ENCODE measurements at places on chromosomes 12 and 14.

DNA sequence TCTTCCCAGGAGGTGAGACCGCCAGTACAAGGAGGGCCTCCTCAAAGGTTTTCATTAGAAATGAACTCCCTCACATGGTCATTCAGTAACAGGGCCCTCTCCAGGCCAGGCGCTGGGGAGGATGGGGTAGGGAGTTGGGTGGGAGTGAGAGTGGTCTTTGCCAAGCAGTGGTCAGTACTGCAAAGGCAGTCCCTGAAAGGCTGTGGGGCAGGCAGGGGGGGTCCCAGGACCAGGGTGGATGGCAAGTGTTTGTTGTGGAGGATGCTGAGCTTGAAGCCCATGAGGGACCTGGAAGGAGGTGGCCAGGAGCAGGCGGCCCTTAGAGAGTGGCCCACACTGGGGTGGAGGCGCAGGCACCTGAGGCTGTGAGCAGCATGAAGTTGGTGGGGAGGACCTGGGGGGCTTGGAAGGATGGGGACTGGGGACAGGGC, 26.1 kb downstream of the CEP170B start:
- no peak for DNase-seq

GRCh38 chr14:73935666-73936065, 14.2 kb downstream of the FAM161B start:
- DNase-seq = no peak

- DNase-seq = no peak
Measured at GRCh38 chr12:60863421-60863820, 1267.6 kb downstream of the SLC16A7 start.

DNA sequence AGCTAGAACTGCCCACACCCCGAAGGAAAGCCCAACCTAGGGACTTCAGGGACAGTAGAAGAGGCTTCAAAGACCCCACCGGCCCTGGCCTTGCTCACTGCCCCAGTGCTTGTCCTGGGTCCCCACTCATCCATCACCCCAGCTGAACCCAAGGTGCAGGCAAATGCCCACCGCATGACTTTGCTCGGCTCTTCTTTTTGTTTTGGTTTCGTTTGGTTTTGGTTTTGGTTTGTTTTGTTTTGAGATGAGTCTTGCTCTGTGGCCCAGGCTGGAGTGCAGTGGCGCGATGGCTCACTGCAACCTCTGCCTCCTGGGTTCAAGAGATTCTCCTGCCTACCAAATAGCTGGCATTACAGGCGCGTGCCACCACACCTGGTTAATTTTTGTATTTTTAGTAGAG, 9.0 kb downstream of the CCDC85C start:
- DNase-seq = peak; percentile 65

DNA sequence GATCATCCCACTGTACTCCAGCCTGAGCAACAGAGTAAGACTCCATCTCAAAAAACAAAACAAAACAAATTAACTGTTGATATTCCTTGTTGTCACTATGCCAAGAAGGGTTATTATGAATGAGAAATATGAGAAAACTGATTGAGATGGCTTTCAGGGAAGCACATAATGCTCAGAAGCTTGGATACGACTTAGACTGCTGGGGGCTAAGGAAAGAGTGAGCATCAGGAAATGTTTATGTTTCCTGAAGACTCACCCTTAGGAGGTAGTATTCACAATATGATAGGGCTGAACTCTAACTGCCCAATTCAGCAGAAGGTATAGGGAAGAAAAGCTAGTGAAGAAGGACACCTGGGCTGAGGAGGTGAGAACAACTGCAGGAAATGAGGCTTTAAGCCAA, 6.3 kb downstream of the STYK1 start:
- no peak for DNase-seq

DNA sequence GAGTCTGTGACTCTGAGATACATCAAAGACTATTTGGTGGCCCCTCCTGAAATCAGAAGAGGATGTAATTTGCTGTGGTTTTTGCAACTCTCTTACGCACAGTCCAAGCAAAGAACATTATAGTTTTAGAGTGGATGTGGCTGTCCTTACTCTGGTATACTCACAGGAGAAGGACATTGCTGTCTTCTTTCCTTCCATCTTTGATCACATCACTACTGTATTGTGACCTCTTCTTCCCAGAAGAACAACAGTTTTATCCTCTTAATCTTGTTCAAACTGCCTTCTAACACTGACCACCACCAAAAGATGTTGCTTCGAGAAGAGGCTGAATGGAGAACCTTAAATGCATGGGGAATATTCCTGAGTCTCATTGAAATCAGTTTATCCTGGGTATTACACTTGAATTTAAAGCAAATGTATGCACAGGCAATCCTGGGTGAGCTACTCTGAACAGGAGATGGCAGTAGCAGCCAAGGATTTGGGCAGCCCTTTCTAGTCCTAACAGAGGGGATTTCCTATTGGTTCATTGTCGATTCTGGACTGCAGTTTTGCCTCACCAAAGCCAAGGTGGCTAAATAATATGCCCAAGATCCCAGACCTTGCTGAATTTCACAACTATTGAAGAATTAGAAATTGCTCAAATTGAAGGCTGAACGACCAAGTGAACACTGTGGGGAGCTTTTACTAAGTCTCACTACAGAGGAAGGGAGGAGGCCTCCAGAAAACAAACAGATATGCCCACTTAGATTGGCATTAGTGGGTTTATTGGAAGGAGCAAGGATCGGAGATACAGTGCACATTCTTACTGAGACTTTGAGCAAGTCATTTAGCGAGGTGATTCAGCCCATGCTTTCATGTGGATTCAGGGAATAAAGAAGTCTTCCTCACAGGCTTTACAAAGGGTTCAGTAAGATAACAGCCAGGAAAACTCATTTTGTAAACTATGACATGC, 282.8 kb downstream of the PAWR start:
- DNase-seq = no peak
